ENCODE measurements at places on chromosomes 3 and 15.

DNA sequence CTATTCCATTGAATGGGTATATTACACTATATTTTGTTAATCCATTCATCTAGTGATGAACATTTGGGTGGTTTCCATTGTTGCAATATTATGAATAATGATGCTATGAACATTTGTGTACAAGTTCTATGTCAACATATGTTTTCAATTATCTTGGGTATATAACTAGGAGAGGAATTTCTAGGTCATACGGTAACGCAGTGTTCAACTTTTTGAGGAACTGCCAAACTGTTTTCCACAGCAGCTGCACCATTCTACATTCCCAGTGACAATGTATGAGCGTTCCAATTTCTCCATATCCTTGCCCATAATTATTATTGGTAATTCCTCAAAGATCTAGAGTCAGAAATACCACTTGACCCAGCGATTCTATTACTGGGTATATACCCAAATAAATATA, 24.1 kb upstream of the RORA start:
- no peak overlapping the region for H3K27ac ChIP-seq
- peaks cover 6% of the 10 kb centered on the region for H3K27me3 ChIP-seq
- H3K4me1 ChIP-seq = no peaks in the 10 kb centered on the region

DNA sequence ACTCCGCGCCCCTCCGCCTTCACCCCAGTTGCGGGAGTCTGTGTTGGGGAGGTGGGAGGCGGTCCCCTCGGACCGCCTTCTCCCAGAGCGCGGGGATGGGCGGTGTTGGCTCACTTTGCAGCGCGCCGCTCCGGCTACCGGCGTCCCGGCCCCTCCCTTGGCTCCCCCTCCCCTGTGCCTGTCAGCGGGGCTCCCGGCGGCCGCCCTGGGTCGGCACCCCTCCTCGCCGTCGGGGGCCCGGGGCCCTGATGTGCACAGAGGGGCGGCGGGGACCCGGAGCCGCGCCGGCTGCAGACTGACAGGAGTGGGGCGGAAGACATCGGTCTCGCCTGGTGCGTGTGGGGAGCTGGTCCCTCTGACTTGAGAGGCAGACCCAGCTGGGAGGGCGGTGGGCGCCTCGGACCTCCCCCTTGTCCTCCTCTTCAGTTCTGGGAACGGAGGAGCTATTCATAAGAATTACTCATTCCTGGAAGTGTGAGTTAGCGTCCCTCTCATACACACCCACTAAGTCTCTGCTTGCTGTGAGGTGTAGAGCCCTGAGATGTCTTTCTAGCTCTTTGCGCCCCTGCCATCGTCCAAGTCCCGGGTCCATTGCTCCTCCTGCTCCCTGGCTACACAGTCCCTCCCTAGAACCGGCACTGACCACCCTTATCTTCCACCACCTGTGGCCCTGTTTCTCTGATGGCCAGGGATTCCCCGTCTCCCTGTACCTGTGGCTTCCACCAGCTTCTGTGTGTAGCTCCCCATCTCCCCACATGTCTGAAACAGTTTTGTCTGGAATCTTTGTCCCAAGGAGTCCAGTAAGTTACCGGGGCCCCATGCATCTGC, 42.3 kb upstream of the ROPN1 start:
- H3K27me3 ChIP-seq = peaks cover 3% of the 10 kb centered on the region
- peak overlapping the region; percentile 63 for H3K27ac ChIP-seq
- peaks cover 37% of the 10 kb centered on the region for H3K4me1 ChIP-seq
- H3K36me3 ChIP-seq = no peaks in the 10 kb centered on the region

- no peak for DNase-seq
- H3K36me3 ChIP-seq = peaks cover 20% of the 10 kb centered on the region
- H3K27ac ChIP-seq = peak overlapping the region; percentile 7
- no peaks in the 10 kb centered on the region for H3K4me1 ChIP-seq
- no peaks in the 10 kb centered on the region for H3K27me3 ChIP-seq
Observed at GRCh38 chr3:151356794-151357462, 27.6 kb upstream of the P2RY13 start.

DNA sequence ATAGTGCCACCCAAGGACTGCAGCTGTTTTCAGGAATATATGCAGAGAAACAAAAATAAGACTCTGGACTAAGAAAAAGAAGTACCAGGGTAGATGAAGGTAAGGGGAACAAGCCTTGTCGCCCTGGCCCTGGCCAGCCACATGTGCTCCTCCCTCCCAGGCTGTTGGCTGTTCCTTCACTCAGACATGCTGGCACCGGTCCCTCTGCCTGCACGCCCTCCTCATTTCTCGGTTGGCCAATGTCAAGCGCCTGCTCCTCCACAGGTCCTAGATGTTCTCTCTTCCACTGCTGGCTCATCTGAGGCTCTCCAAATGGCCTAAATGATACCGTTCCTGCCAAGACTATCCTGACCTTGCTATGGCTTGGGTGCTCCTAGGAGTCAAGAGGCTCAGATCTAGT, 288.4 kb upstream of the LYSMD4 start:
- no peak for DNase-seq
- H3K4me3 ChIP-seq = no peak overlapping the region
- H3K4me1 ChIP-seq = peaks cover 28% of the 10 kb centered on the region
- H3K27ac ChIP-seq = no peak overlapping the region

- no peak within 1 kb of the TSS for H3K4me3 ChIP-seq
- DNase-seq = no peak
- peaks cover 2% of the 10 kb centered on the region for H3K27me3 ChIP-seq
- H3K4me1 ChIP-seq = peaks cover 44% of the 10 kb centered on the region
- no peak within 1 kb of the TSS for H3K27ac ChIP-seq
Observed at GRCh38 chr3:57060089-57060821, at the start of gene SPATA12. Gene SPATA12, plus strand, starts transcription at chr3:57060664. Its CDS starts 13,031 bp downstream, at chr3:57073695.

GRCh38 chr3:15279671-15280402, 52.5 kb downstream of the SH3BP5 start:
- H3K36me3 ChIP-seq = no peaks in the 10 kb centered on the region
- DNase-seq = no peak
- peaks cover 4% of the 10 kb centered on the region for H3K27me3 ChIP-seq
- H3K4me3 ChIP-seq = no peak overlapping the region
